ENCODE measurements at places on chromosomes 4 and X. TPM values are rescaled to one million over a fixed set of nuclear protein-coding genes. Genes with fewer than 3 reads are reported as not detected.

Gene TMEM271
- total RNA-seq = not detected

GRCh38 chr4:30281986-30282385, 438.2 kb upstream of the PCDH7 start:
- no peak overlapping the region for H3K4me3 ChIP-seq
- DNase-seq = no peak
- H3K27me3 ChIP-seq = no peaks in the 10 kb centered on the region
- H3K27ac ChIP-seq = no peak overlapping the region
- no peaks in the 10 kb centered on the region for H3K4me1 ChIP-seq

- H3K36me3 ChIP-seq = no peaks in the 10 kb centered on the region
- peak; percentile 2 for DNase-seq
- no peak overlapping the region for H3K4me3 ChIP-seq
These were observed 395.2 kb downstream of the MID1IP1 start for GRCh38 chrX:39196192-39197102.

DNA sequence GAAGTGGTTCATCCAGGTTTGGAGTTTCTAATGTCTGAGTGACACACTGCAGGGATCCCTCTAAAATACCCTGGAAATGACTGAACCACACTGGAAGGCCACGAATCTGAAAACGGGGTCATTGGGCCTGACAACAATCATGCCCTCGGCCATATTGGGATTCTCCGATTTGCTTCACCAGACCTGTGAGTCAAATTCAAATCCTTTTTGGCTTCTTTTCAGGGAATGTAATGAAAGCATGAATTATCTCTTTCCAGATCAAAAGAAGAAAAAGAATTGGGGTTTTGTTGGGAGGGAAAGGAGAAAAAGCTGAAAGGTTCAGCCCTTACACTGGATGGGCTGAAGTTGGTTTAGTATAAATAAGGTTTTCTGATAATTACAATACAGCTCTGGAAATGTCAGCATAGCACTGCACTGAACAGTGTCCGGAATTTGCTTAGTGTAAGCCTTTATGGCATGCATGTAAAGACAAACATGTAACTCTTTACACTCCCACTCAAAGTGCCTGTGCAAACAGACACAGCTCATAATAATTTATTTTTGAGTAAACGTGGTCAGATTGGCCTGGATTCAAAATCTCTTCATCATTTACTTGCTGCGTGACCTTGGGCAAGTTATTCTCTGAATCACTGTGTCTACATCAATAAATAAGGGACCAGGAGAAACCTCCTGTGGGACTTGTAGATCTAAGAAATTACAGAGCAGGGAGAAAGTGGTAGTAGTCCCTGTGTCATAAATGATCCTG, 21.4 kb downstream of the CT47C1 start:
- H3K36me3 ChIP-seq = no peaks in the 10 kb centered on the region
- H3K27me3 ChIP-seq = peaks cover 5% of the 10 kb centered on the region
- H3K4me1 ChIP-seq = no peaks in the 10 kb centered on the region
- no peak overlapping the region for H3K4me3 ChIP-seq
- peak; percentile 4 for DNase-seq

DNA sequence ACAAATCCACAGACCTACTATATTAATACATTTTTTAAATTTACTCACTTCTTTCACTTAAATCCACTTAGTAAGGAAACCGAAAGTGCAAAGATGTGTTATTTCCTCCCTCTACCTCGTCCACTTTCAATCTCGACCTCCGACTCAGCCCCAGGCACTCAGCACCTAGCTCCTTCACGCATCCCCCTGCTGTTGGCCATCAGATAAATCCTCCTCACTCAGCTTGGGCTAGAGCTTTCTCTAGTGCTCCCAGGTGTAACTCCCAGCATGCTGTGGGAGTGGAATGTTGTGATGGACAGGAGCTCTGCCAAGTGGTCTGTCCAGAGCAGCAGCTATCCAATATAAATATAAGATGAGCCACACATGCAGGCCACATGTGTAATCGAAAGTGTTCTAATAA, 26.7 kb upstream of the TEC start:
- peaks cover 5% of the 10 kb centered on the region for H3K4me1 ChIP-seq
- no peak overlapping the region for H3K27ac ChIP-seq
- DNase-seq = peak; percentile 21
- no peaks in the 10 kb centered on the region for H3K27me3 ChIP-seq
- no peak overlapping the region for H3K4me3 ChIP-seq

Data from IMR-90 (cell line).